ENCODE measurements at places on chromosomes 13 and 19. TPM values are rescaled to one million over a fixed set of nuclear protein-coding genes. Genes with fewer than 3 reads are reported as not detected.

DNA sequence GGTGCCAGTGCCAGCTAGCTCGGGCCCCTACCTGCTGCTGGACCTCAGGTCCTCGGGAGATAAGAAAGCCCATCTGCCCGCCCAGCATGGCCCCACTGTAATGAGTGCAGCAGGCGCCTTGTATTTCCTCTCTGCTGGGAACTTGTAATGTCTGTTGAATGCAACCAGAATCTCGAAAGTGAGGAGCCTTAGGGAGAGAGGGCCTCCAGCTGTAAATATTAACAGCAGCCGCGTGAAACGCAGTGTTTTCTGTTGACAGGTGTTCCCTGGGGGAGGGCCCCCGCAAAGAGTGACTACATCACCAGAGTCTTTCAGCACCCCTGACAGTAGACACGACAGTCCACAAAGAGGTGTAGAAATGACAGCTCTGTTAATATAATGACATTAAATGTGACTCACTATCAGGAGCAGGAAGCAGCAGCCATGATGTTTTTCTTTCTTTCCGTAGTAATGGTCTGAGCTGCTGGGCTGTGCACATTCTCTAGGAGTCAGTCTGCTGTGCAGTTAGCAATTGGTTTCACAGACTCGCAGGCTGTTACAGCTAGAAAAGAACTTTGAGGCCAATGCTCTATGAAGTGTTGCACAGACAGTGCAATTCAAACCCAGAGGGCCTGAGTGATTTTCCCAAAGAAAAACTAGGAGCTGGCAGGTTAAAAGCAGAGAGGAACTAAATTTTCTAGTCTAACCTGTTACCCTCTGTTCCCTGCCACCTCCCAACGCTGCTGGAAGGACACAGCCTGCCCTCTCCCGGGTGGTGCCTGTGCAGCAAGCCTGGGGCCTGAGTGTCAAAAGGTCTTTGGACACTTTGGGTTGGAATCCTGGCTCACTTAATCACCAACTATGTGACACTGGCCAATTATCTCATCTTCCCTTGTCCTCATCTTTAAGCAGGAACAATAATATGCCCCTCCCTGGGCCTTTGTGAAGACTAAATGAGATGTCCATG, 58.6 kb upstream of the WASF3 start:
- no peak for DNase-seq

The APLP1 gene
- total RNA-seq = 134 TPM

- DNase-seq = no peak
These were observed 7.0 kb upstream of the TEX26 start for GRCh38 chr13:30925429-30925828.

DNA sequence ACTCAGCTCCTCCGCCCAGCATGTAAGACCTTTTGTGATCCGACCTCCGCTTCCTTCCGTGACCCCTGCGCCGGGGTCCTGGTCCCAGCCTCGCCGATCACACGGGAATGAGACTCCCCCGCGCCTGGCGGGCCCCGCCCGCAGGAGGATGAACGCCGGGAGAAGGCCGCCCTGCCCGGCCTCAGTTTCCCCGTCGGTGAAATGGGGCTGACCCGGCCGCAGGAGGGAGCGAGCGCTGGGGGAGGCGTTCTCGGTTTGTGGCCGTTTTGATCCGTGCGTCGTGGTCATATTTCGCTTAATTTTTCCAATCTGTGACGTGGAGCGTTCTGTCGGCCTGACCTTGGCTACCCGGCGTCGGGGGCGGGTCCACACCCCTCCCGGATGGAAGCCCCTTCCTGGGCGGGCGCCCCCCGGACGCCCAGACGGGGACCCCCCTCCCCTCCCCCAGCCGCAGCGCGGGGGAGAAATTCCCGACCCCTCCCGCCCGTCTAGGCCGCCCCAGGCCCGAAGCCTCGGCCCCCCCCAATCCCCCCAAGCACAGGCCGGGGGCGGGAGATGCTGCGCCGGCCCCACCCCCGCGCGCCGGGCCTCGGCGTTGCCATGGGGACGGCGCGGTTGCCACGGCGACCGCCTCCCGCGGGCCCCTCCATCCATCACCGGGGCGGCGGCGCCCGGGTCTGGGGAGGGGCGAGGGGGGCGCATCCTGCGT, 11.1 kb downstream of the PALM start:
- no peak for DNase-seq

The DDX39A gene
- 74.2 TPM for total RNA-seq

DNA sequence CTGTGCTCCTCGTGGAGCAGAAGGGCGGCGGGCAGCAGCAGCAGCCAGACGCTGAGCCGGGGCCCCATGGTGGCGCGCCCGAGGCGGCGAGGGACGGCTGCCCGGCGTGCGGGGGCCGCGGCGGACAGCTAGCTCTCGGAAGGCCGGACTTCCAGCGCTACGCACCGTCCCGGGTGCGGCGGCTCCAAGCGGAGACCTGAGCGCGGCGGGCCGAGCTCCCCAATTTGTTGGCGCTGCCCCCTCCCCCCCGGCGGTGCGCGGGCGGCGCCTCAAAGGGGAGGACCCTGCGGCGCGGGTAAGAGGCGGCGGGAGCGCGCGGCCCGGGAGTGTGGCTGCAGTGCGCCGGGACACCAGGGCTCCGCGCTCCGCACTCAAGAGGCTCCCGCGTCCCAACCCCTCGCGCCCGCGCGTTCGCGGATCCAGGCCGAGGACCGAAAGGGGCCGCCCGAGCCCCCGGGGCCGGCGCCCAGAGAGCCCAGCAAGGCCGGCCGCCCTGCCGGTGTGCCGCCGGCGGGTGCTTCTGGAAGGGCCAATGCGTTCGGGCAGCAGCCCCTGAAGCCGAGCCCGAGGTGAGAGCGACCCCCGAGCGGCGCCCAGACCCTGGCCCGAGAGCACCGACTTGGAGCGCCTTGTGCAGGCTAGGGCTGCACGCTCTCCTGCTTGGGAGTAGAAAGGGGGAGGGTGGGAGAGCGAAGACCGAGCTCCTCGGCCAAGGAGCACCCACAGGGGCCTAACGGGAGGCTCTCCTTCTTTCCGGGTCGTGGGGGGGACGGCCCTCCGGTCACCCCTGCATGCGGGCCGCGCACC, at the start of the genes COL4A1 and COL4A2:
Gene COL4A1 (minus strand): TSS at position 198 of the 807 bp plus-strand sequence. CDS start 130 bp downstream, at position 68.
Gene COL4A2 (plus strand): TSS at position 325 of the 807 bp plus-strand sequence. CDS start 620 bp downstream, outside the sequence.
- peak; percentile 64 for DNase-seq

The NLRP5 gene
- total RNA-seq = not detected

DNA sequence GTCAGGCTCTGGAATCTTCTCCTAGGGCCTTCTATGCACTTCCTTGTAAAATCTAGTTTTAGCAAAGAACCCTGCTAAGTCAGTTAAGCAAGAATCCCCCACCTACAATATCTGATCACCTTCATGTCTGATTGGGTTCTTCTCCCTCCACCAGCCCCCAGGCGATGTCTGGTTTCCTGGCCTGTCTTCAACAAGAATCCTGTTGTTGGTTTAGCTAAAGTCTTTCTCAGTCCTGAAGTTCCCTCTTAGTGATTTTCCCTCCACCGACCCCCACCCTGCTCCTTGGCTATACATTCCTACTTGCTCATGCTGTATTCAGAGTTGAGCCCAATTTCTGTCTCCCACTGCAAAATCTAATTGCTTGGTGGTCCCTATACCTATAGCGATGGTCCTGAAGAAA, 35.2 kb upstream of the SLC46A3 start:
- DNase-seq = no peak

DNA sequence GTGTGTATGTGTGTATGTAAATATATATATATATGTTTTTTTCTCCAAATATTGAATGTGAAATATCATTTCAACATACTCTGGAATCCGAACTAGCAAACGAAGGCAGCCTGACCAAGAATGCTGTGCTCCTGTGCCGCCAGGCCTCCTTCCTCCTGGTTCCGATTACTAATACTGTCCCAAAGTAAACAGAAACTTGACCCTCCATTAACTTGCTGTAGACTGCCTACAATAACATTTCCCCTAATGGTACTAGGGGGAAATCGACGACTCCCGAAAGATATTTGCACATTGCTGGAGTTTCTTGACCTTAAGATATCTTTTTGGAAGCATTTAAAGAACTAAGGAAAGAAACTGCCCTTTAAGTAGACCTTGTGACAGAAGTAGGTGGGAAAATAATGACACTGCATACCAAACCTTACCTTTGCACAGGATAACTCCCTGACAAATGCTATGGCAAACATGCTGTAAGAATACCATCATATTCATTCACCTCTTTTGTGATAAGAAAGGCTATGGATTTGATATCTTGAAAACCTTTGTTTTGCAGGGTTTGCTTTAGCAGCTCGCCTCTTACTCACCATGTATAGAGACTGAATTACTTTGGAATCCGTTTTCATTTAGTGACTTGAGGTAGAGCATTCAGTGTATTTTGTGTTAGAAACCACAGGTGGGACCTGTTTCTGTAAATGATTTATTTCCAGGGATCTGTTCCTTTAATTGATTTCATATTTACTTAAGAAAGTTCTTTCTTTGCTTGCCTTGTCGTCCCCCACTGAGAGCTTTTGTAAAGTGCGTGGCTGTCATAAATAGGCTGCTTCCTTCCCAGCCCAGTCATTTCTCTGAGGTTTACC, 80.1 kb downstream of the KLF5 start:
- DNase-seq = no peak

The FRY gene
- 14.3 TPM for total RNA-seq

- DNase-seq = no peak
These were observed 22.4 kb downstream of the ZNF71 start for GRCh38 chr19:56617531-56617930.

The IGFL1 gene
- not detected for total RNA-seq

All from progenitor cell of endocrine pancreas (in vitro differentiated cells).